Diencephalon (tissue), 1 donor: ENCODE measurements at places on chromosomes 7 and 10. TPM values are rescaled to one million over a fixed set of nuclear protein-coding genes. Genes with fewer than 3 reads are reported as not detected.

The ANLN gene
- total RNA-seq = 8.3 TPM

The C7orf57 gene
- 5.8 TPM for total RNA-seq

The CASD1 gene
- 117 TPM for total RNA-seq

The FIGNL1 gene
- total RNA-seq = 29.3 TPM
